Trophoblast cell (in vitro differentiated cells and primary cell): ENCODE measurements at places on chromosomes 2 and 18.

- H3K27me3 ChIP-seq = no peaks in the 10 kb centered on the region
- H3K4me1 ChIP-seq = no peaks in the 10 kb centered on the region
- no peak for DNase-seq
Observed at GRCh38 chr2:121969766-121970639, 214.6 kb downstream of the TSN start.

DNA sequence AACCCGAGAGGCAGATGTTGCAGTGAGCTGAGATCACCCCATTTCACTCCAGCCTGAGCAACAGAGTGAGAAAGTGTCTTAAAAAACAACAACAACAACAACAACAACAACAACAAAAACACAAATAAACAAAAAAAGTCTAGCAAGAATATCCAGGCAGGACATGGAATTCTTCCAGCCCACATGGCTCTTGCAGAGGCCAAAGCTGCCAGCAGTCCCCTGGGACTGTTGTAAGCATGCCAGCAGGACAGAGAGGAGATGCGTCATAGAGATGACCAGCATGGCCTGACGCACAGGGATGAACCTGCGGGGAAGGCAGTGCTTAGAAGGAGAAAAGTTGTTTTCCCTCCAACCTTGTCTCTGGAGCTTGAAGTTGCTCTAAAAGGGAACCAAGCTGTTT, 182.3 kb upstream of the PGAP1 start:
- H3K4me3 ChIP-seq = no peak overlapping the region
- H3K27ac ChIP-seq = peak overlapping the region; percentile 24

DNA sequence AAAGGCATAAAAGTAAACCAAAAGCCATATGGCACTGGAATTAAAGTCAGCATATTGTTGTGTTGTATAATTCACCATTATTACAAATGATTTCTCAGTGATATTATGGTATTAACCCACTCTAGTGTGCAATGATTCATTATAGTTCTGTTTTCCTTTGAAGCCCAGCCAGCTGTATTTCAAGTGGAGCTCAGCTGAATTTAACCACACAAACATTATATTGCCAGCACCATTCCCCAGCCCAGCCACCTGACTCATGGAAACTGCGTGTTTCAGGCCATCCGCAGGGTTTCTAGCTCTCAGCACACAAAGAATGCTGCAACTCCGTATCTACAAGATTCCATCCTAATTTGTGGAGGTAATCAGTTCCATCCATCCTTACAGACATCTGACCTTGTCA, 166.8 kb upstream of the CHAC2 start:
- no peak for DNase-seq
- no peaks in the 10 kb centered on the region for H3K4me1 ChIP-seq
- no peak overlapping the region for H3K27ac ChIP-seq
- no peaks in the 10 kb centered on the region for H3K27me3 ChIP-seq
- H3K4me3 ChIP-seq = no peak overlapping the region

DNA sequence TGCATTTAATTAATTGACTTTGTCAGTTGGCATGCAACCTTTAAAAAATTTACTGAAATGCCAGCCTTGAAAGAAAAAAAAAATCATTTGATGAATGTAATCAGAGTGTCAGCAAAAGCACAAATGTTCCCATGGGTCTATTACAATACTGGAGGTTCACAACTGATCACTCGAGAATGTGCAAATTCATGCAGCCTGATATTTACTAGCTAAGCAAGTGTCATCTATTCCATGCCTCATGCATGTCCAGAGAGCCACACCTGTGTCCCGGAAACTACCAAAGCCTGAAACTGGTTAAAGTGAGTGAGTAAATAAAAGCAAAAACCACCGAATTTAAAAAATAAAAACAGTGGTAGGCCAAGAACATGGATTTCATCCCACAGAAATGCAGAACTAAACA, 415.3 kb upstream of the ID2 start:
- H3K4me3 ChIP-seq = no peak overlapping the region
- H3K4me1 ChIP-seq = no peaks in the 10 kb centered on the region
- no peak overlapping the region for H3K27ac ChIP-seq
- DNase-seq = no peak
- no peaks in the 10 kb centered on the region for H3K36me3 ChIP-seq
- H3K27me3 ChIP-seq = no peaks in the 10 kb centered on the region

DNA sequence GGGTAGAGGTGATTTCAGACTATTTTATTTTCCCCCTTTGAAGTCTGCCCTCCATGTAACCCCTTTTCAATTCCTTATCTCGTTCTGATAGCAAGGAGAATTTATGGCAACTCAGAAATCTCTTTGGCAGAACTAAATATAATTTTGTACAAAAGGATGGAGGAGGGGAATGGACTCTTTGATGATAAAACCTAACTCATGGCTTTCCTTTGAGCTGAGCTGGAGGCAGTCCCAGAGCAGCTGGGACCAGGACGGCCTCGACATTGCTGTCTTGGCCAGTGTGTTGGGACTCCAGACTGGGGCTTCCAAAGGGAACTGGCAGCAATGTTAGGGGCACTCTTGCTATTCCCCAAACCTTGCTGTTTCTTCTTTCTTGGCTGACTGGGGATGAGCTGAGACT, 47.7 kb downstream of the PAX8 start:
- no peaks in the 10 kb centered on the region for H3K4me1 ChIP-seq
- H3K27me3 ChIP-seq = no peaks in the 10 kb centered on the region
- DNase-seq = no peak
- no peak overlapping the region for H3K4me3 ChIP-seq
- H3K36me3 ChIP-seq = no peaks in the 10 kb centered on the region

DNA sequence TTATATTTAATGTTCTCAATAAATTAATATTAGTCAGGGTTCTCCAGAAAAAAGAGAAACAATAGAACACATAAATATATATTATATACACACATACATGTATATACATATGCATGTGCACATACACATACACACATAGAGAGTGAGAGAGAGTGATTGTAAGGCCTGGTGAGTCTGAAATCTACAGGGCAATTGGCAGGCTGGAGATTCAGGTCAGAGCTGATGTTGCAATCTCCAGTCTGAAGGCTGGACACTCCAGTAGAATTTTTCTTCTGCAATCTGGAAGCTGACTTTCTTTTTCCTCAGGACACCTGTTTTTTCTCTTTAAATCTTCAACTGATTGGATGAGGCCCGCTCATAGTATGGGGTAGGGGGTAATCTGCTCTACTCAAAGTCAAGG, 3.2 kb downstream of the TMEM182 start:
- H3K27ac ChIP-seq = no peak overlapping the region
- no peak overlapping the region for H3K4me3 ChIP-seq
- no peaks in the 10 kb centered on the region for H3K27me3 ChIP-seq
- DNase-seq = no peak

DNA sequence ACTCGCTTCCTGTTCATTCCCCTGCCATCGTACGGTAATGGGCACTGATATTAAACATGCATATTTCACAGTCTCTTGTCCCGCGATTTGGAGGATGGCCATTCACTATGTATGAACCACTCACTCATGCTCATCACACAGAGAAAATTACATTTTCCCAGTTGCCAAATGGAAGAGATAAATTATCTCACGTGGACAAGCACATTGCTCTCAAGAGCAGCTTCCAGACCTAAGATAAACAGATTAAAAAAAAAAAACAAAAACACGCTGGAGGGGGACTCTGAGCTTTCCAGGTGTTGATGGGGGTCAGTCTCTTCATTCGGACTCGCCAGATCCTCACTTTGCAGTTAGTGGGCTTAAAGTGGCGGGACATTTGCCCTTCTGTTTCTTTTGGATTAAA, 1.7 kb upstream of the MAPK4 start:
- no peaks in the 10 kb centered on the region for H3K36me3 ChIP-seq
- H3K27me3 ChIP-seq = peaks cover 19% of the 10 kb centered on the region
- H3K4me3 ChIP-seq = no peak overlapping the region
- no peak for DNase-seq

GRCh38 chr2:95379371-95379831, 23.1 kb upstream of the FAHD2A start:
- no peaks in the 10 kb centered on the region for H3K27me3 ChIP-seq
- H3K4me1 ChIP-seq = no peaks in the 10 kb centered on the region
- H3K4me3 ChIP-seq = no peak overlapping the region
- no peak for DNase-seq
- H3K36me3 ChIP-seq = no peaks in the 10 kb centered on the region

- H3K4me3 ChIP-seq = peak overlapping the region; percentile 51
- no peaks in the 10 kb centered on the region for H3K27me3 ChIP-seq
- no peak overlapping the region for H3K27ac ChIP-seq
- H3K36me3 ChIP-seq = no peaks in the 10 kb centered on the region
Observed at GRCh38 chr2:112869258-112869842, 32.8 kb upstream of the IL1B start.

DNA sequence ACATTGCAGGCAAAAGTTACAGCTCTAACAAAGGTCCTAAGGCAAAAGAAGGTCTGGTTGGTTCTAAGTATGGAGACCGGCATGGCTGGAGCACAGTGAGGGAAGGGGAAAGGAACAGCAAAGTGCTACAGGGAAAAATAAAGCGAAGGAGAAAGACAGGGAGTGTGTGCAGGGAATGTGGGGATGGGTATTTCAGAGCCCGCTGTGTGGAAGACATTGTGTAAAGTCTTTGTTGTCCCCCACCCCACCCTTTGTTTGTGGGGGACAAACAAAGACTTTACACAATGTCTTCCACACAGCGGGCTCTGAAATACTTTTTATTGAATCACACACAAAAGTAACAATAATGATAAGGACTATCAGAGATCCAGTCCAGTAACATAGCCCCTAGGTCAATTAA, 28.9 kb upstream of the C2orf15 start:
- no peak overlapping the region for H3K4me3 ChIP-seq
- H3K4me1 ChIP-seq = peaks cover 2% of the 10 kb centered on the region
- no peak overlapping the region for H3K27ac ChIP-seq
- H3K36me3 ChIP-seq = no peaks in the 10 kb centered on the region
- no peak for DNase-seq
- H3K27me3 ChIP-seq = no peaks in the 10 kb centered on the region

DNA sequence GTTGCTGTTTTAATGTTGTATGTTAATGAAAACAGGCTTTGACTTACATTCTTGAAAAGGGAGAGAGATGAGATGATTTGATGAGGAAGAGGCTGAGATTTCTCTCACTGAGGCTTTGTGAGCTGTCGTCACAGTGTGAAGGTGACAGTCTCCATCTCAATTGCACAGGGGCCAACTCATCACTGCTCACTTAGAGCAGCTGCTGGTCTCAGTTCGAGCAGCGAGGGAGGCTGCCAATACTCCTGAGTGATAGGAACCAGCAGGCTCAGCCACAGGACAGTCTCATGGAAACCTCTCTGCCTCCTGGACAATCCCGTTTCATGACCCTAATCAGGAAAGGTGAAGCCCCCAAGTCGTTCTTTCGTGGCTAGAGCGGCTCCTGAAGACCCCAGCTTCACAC, 170.7 kb upstream of the SOX11 start:
- H3K36me3 ChIP-seq = no peaks in the 10 kb centered on the region
- H3K4me3 ChIP-seq = no peak overlapping the region
- peaks cover 5% of the 10 kb centered on the region for H3K4me1 ChIP-seq
- no peak for DNase-seq
- H3K27me3 ChIP-seq = no peaks in the 10 kb centered on the region

DNA sequence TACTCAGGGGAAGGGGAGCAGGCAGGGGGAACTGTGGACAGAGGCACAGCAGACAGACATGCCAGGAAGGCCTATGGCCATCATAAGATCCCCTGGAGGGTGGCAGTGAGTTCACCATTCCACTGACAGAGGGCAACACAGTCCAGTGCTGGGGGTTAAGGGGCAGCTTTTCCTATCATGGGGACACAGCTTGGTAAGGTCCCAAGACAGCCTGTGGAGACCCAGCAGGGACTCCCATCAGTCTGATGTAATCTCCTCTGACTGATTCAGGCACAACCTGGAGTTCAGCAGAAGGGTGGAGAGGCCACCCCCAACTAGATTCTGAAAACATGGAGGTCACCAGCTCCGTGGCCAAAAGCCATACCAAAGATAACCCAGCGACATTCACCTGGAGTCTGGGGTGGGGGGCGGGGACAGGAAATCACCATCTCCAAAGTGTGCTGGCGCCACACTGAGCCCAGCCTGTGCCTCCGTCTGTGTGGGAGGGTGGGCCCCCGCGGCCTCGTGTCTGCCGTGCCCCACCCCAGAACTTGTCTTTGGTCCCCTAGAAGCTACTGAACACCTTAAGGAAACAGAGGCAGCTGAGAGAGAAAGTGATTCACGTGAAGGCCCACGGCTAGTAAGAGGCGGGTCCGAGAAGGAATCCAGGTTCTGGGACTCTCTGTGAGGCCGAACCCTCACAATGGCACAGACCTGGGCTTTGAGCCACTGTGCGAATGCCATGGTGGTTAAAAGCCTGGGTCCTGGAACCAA, 28.6 kb downstream of the DNMT3A start:
- no peak for DNase-seq
- no peak overlapping the region for H3K4me3 ChIP-seq
- H3K27me3 ChIP-seq = no peaks in the 10 kb centered on the region
- H3K36me3 ChIP-seq = no peaks in the 10 kb centered on the region
- no peak overlapping the region for H3K27ac ChIP-seq

DNA sequence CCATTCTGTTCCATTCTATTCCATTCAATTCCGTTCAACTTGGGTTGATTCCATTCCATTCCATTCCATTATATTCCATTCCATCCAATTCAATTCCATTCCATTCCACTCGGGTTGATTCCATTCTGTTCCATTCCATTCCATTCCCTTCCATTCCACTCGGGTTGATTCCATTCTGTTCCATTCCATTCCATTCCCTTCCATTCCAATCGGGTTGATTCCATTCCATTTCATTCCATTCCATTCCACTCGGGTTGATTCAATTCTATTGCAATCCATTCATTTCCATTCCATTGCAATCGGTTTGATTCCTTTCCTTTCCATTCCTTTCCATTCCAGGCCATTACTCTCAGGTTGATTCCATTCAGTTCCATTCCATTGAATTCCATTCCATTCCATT, 1138.4 kb downstream of the RPIA start:
- no peaks in the 10 kb centered on the region for H3K36me3 ChIP-seq
- no peak overlapping the region for H3K27ac ChIP-seq
- H3K4me3 ChIP-seq = no peak overlapping the region
- no peaks in the 10 kb centered on the region for H3K27me3 ChIP-seq

DNA sequence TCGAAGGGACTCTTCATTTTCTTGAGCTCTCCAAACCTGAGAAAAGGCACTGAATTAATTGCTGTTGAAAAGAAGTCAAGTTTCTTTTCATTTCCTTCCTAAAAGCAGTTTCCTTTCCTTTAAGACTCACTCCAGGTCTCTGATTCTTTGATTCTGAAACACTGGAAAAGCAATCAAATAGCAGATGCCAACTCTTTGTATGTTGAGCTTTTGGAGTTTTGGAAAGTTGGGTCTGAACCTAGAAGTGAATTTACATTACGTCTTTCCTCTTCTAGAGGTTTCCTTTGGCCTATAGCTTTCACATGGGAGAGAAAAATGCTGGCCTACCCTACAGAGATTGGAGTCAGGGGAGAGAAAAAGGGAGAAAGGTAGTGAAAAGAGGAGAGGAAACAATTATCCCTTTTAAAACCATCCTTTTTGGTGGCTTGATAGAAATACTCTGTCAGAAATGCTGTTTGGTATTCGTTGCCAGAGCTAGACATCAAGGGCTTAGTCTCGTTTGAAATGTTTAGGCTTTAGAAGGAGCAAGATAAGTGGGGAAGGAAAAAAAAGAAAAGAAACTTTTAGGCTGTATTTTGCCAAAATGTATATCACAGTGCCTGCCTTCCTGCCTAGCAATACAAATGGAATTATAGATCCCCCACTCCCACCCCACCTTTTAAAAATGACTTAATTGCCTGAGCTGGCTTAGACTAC, 187.7 kb downstream of the PRPF40A start:
- no peaks in the 10 kb centered on the region for H3K27me3 ChIP-seq
- no peak overlapping the region for H3K4me3 ChIP-seq
- H3K27ac ChIP-seq = no peak overlapping the region
- no peaks in the 10 kb centered on the region for H3K36me3 ChIP-seq
- no peak for DNase-seq

GRCh38 chr2:228430986-228431385, 249.5 kb upstream of the SPHKAP start:
- H3K27me3 ChIP-seq = no peaks in the 10 kb centered on the region
- no peaks in the 10 kb centered on the region for H3K4me1 ChIP-seq
- no peak overlapping the region for H3K4me3 ChIP-seq
- H3K36me3 ChIP-seq = no peaks in the 10 kb centered on the region
